ENCODE measurements at places on chromosomes 1 and 21. TPM values are rescaled to one million over a fixed set of nuclear protein-coding genes. Genes with fewer than 3 reads are reported as not detected.

DNA sequence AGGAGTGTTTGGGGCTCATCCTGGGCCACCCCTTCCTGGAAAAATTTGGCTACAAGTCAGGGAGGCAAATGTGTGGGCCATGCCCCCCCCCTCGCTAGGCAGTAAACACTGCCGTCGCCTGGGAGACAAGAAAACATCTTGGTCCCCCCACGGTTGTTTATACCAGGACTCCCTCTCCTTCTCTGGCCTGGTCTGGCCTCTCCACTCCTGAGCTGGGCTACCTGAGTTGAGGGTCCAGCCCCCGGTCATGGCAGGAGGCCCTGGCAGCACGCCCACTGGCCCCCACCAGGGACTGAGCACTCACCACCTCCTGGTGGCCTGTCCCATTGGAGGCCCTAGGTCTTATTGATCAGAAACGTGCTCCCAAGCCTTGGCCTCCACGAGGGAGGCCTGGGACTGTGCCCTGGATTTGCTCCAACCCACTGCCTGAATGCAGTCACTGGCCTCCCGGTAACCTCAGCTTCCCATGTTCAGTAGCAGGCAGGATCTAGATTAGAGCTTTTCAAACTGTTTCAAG lies 15.8 kb downstream of the KCNQ4 start:
- DNase-seq = no peak
- H3K36me3 ChIP-seq = no peaks in the 10 kb centered on the region
- no peaks in the 10 kb centered on the region for H3K27me3 ChIP-seq
- H3K4me1 ChIP-seq = peaks cover 20% of the 10 kb centered on the region
- H3K4me3 ChIP-seq = no peak overlapping the region
- no peak overlapping the region for H3K27ac ChIP-seq

DNA sequence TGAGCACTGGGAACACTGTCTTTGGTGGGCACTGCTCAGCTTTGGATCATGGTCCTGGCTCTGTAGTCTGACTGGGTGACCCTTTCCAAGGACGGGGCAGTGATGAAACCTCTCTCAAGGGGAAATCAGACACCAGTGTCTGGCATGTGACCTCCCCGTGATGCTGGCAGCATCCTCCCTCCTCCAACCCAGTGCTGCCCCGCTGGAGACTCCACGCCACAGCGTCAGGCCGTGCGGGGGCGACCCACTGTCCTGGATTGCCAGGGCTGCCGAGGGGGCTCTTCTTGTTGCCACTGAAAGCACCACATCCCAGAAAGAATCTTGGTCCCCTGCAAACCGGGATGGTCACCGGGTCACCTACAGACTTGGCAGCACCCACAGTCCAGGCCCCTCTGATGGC lies 146.4 kb upstream of the ARHGEF16 start:
- DNase-seq = no peak
- peaks cover 1% of the 10 kb centered on the region for H3K4me1 ChIP-seq
- H3K4me3 ChIP-seq = no peak overlapping the region

- no peak for DNase-seq
- no peak overlapping the region for H3K27ac ChIP-seq
- no peaks in the 10 kb centered on the region for H3K27me3 ChIP-seq
- no peak overlapping the region for H3K4me3 ChIP-seq
Measured at GRCh38 chr1:53092659-53093450, 30.8 kb downstream of the PODN start.

Gene FALEC
- total RNA-seq = not detected

- no peak overlapping the region for H3K27ac ChIP-seq
- no peak overlapping the region for H3K4me3 ChIP-seq
- DNase-seq = no peak
- no peaks in the 10 kb centered on the region for H3K4me1 ChIP-seq
- H3K36me3 ChIP-seq = no peaks in the 10 kb centered on the region
Measured at GRCh38 chr1:100799548-100799947, 80.0 kb downstream of the VCAM1 start.

GRCh38 chr21:39132248-39132647 lies 51.0 kb downstream of the PSMG1 start:
- no peaks in the 10 kb centered on the region for H3K4me1 ChIP-seq
- H3K27me3 ChIP-seq = no peaks in the 10 kb centered on the region
- H3K36me3 ChIP-seq = no peaks in the 10 kb centered on the region
- no peak overlapping the region for H3K27ac ChIP-seq
- no peak for DNase-seq

Gene HIVEP3
- 26.2 TPM for total RNA-seq

DNA sequence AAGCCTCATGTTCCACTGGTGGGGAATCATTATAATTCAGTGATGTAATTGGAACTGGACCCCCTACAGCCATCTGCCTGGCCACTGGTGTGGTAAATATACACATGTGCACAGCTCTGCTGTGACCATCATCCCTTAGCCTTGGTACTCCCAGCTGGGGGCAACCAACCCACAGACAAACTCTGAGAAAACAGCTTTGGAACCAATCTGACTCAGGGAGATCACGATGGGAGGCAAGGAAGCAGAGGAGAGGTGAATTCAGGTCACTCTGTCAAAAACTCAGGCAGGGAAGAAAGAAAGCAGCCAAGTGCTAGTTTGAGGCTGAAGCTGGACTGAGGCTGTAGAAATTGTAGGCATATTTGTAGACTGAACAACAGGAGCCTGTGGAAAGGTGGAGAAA lies 197.8 kb upstream of the GALNT2 start:
- DNase-seq = no peak
- no peak overlapping the region for H3K27ac ChIP-seq
- no peaks in the 10 kb centered on the region for H3K27me3 ChIP-seq
- no peak overlapping the region for H3K4me3 ChIP-seq

DNA sequence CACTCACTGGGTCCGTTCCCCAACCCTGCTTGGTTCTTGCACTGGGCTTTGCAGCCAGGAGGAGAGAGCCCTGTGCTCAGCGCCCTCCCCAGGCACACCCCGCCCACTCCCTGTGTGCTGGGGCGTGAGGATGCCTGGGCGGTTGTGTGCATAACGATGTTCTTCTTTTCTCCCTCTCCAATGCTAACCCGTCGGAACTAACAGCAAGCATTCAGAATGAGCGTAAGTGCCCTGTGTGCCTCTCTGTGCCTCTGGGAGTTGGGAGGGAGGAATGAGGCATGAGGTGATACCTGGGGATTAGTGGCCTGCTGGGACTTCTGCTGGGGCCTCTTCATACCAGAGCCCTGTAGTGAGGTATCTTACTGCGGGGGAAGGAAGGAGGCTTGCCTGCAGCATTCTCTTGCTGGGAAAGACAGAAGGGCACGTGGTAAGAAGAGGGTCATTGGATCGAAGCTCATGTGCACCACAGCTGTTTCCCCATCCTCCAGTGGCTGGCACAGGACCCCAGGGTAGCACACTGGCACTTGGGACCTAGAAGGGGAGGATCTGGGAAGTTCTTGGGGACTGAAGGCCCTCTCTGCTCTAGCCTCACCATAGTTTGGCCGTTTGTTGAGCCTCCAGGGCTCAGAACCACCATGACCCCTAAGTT lies 79.8 kb downstream of the NFASC start:
- H3K27me3 ChIP-seq = no peaks in the 10 kb centered on the region
- H3K4me3 ChIP-seq = no peak overlapping the region
- no peaks in the 10 kb centered on the region for H3K4me1 ChIP-seq
- no peak for DNase-seq

GRCh38 chr1:24095140-24095859 lies 16.6 kb downstream of the MYOM3 start:
- no peak for DNase-seq
- H3K4me1 ChIP-seq = no peaks in the 10 kb centered on the region
- H3K27ac ChIP-seq = no peak overlapping the region
- H3K4me3 ChIP-seq = no peak overlapping the region
- H3K36me3 ChIP-seq = no peaks in the 10 kb centered on the region

DNA sequence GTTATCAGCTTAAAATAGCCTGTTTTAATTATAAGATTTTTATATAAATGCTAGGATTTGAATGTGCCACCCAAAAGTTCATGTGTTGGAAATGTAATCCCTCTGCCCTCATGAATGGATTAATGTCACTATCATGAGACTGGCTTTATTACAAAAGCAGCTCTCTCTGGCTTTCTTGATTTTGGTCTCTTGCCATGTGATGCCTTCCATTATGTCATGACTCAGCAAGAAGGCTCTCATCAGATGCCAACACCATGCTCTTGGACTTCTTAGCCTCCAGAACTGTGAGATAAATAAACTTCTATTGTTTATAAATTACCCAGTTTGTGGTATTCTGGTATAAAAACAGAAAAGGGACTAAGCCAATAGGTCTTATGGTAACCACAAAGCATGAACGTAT lies 6.9 kb upstream of the PRSS38 start:
- H3K4me1 ChIP-seq = no peaks in the 10 kb centered on the region
- H3K27me3 ChIP-seq = peaks cover 11% of the 10 kb centered on the region
- no peak overlapping the region for H3K4me3 ChIP-seq
- H3K27ac ChIP-seq = no peak overlapping the region

- peaks cover 18% of the 10 kb centered on the region for H3K36me3 ChIP-seq
- peaks cover 14% of the 10 kb centered on the region for H3K4me1 ChIP-seq
- H3K27ac ChIP-seq = no peak overlapping the region
Measured at GRCh38 chr1:6234502-6235295, 1.1 kb downstream of the ICMT start.

Gene CLCA1
- not detected for total RNA-seq

DNA sequence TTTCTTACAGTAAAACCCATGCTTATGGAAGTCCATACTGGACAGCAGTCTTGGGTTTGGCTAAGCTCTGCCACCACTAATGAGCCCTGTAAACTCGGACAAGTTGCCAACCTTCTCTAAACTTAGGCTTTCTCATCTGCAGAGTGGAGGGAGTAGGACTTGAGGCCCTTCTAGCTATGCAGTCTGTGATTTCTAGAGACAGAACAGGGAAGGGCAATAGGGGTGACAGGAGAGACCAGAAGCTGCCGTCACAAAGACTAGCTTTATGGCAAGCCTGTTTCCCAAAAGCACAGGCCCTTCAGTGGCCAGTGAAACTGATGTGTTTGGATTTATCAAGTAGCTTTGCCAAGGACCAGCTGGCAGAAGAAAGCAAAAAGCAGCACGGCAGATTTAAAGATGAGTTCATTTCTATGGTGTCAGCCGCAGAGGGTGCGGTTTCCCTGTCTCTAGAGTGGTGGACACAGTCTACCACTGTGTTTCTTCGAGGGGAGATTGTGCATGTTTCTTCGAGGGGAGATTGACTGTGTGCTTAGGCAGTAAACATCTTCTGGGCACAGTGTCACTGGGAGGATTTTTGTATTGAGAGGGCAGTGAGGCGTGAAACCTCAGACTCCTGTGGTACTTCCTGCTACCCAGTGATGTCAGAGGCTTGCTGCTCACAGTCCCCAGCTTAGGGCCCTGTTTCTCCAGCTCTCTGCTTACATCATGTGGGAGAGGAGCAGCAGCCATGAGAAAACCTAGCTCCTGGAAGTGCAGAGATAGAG lies 119.0 kb downstream of the ROR1 start:
- no peaks in the 10 kb centered on the region for H3K36me3 ChIP-seq
- peak overlapping the region; percentile 77 for H3K27ac ChIP-seq
- peaks cover 13% of the 10 kb centered on the region for H3K4me1 ChIP-seq
- H3K4me3 ChIP-seq = no peak overlapping the region
- no peaks in the 10 kb centered on the region for H3K27me3 ChIP-seq
- DNase-seq = peak; percentile 62

Gene C1orf185
- total RNA-seq = not detected

- no peak overlapping the region for H3K4me3 ChIP-seq
- no peaks in the 10 kb centered on the region for H3K4me1 ChIP-seq
- no peak for DNase-seq
Measured at GRCh38 chr1:198116469-198116868, 40.3 kb upstream of the NEK7 start.

DNA sequence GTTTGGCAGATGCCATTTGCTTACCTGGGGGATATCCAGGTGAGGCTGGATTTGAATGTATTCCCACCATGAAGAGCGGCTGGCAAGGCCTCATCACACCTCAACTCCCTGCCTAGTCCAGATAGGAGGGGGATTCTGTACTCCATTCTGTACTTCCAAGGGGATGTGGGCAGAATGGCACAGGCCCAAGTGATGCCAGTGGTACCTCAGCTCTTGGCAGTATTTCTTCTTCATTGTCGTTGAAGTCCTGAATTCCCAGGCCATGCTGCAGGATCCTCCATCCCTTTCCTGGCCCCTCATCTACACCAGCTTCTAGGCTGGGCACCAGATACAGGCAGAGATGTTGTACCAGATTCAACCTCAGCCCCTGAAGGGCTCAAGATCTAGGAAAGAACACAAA lies 47.9 kb downstream of the KLHDC7A start:
- no peaks in the 10 kb centered on the region for H3K27me3 ChIP-seq
- H3K36me3 ChIP-seq = no peaks in the 10 kb centered on the region
- no peak overlapping the region for H3K27ac ChIP-seq
- no peaks in the 10 kb centered on the region for H3K4me1 ChIP-seq
- no peak for DNase-seq

DNA sequence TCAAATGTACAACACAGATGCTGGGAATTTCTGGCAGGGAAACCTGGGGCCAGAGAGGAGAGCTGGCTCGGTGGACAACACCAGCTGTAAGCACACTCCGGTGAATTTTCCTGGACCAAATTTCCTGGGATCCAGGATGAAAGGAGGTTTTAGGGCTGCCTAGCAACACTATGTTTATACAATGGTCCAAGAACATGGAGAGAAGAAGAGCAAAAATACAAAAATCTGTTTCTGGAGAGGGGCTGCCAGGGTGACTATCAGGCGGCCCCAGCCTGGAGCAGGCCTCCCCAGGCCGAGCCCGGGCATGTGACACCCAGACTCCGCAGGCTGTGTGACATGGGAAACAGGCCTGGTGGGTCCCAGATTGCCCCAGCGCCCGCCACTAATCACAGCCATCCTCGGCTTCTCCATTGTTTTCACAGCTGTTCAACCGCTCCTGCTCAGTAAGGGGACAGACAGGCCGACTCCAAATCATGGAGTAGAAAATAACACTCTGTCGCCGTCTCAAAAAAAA lies 336.0 kb upstream of the NFIA start:
- no peak overlapping the region for H3K27ac ChIP-seq
- H3K36me3 ChIP-seq = no peaks in the 10 kb centered on the region
- no peaks in the 10 kb centered on the region for H3K4me1 ChIP-seq
- no peaks in the 10 kb centered on the region for H3K27me3 ChIP-seq
